Stimulated activated CD4-positive, alpha-beta T cell treated with anti-CD3 and anti-CD28 coated beads, Interleukin-1b, Interleukin-23, amount 100 ng/mL, for 1 hour (primary cell): ENCODE measurements at places on chromosomes 5 and 9.

DNA sequence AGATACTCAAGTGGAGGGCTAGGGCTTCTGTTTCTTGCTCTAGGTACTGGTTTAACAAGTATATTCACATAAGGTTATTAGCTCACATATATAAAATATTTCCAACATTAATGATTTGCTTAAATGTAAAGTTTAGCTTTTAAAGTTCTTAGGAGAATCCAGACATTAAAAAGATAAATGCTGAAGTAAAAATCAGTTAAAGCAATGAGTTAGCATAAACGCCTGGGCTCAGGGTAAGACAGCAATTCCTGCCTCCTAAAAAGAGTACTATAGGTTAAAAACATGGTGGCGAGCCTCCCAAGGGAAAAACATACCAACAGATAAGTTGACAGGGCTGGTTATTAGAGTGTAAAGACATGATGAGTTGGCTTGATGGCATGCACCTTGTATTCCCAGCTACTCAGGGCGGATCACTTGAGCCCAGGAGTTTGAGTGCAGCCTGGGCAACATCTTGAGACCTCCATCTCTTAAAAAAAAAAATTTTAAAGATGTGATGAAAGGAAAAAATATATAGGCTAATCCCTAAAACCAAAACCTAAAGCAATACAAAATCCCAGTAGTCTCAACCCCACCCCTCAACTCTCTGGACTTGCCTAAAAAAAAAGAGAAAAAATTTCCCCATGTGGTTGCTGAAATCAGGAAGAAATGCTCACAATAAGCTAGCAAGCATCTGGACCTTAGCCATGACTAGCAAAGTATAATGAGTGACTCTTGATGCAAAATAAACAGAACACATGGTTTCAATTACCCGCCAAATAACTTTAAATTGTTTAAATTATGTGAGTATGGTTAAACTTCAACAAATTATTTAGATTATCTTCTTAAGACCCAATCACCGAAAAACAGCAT lies 3.6 kb downstream of the GOLPH3 start:
- no peak for DNase-seq

GRCh38 chr9:136229096-136230065 lies 16.2 kb downstream of the QSOX2 start:
- no peak for DNase-seq

DNA sequence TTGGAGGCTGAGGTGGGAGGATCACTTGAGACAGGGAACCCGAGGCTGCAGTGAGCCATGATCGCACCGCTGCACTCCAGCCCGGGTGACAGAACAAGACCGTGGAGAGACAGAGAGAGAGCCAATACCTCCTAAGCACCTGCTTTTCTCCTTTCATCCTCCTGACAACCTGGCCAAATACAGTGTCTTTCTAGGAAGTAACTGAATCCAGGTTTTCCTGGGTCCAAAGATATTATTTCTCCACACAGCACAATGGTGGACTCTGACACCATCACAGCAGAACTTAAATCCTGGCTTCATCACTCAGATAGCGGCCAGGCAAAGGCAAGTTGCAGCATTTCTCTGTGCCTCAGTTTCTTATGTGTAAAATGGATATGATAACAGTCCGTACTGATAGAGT lies 21.9 kb downstream of the DUSP1 start:
- DNase-seq, result no peak

DNA sequence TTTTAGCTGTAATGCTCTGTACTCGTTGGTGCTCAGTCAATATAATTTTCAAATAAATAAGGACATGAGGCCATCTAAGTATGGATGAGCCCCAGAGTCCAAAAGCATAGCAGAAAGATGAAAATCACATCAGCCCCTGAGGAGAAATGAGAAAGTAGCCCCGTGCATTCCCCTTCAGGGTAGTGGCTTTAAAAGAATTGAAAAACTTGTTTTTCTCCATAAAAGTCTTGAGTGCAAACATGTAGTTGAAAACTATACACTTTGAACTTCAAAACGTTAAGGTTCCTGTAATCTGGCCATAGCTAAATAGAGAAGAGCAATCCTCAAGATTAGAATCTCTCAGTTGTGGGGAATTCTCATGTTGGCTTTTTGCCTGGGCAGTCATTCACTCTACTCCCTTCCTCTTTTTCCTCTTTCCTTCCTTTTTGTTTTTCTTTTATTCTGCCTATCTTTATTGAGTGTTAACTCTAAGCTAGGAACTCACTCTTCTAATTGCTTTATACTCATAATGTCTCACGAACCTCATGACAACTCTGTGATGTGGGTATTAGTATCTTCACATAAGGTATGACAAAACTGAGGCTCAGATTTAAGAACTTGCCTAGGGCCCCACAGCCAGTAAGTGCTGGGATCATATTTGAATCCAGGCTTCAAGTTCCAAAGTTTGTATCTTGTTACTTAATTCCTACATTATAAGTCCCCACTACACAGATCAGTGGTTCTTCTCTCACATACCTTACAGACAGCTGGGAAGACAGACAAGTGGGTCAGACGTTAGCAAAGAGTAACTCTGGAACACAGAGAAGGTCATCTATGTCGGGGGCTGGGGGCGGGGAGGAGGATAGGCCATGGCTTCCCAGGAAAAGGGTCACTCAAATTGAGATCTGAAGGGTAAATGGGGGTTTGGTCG lies 46.4 kb upstream of the ABCA1 start:
- no peak for DNase-seq

- DNase-seq, result no peak
These were observed 16.8 kb downstream of the MGAT1 start for GRCh38 chr5:180785794-180786221.

DNA sequence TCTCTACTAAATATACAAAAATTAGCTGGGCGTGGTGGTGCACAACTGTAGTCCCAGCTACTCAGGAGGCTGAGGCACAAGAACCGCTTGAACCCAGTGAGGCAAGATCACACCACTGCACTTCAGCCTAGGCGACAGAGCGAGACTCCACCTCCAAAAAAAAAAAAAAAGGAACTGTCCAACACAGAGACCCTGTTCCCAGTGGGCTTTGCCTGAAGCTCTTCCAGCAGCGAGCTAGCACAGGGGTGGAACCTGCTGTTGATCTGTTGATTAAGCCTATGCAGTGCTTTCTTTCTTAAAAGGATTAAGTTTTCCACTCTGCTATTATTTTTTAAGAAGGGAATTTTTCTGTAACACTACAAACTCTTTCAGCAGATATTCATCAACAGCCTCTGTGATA lies 171.0 kb upstream of the TUT7 start:
- DNase-seq, result no peak

DNA sequence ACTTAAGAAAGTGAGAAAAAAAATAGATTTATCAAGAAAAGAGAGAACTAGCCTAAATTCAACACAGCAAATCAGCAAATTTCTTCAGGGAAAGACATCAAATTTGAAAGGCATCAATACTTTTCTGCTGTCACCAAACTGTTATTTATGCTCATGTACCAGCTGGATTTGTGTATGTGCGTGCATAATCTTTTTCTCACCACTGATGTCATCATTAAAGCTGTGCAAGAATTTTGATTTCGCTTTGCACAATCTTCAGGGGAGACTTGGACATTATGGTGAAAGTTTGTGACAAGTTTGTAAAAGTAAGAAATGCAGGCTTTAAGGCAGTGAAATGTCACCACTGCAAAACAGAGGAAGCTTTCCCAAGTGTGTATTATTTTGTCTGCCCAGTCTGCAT lies 215.4 kb downstream of the SLF1 start:
- DNase-seq, result no peak

DNA sequence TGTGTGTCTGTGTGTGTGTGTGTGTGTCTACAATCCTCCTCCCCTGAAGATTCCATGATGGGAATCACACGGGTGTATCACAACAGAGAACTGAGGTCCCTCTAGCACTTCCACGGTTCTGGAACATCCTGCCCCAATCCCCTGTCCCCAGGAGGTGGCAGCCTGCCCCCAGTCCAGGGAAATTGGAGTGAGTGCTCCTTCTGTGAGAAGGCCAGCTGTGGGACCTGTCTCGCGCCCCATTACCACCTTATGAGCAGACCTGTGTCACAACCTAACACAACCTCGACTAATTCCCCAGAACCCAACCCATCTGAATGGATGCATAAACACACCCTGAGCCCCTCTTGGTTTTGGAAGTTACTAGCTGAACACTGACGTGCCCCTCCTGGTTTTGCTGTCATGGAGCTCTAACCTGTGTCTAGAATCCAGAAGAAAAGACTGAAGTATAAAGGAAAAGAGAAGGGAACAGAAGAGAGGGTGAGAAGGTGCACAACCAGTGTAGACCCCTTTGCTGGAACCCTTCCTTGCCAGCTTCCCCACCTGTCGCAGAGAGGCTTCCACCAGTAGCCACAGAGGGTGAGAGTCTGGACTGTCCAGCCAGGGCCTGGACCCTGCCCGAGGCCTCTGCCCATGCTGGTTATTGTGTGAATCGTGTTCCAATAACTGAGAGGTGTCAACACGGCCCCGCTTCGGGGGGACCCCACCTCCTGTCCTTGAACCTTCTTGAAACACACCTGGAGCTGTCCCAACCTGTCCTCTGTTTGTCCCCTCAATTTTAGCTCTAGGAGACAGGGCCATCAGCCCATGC lies 3.4 kb downstream of the BTNL9 start:
- no peak for DNase-seq

DNA sequence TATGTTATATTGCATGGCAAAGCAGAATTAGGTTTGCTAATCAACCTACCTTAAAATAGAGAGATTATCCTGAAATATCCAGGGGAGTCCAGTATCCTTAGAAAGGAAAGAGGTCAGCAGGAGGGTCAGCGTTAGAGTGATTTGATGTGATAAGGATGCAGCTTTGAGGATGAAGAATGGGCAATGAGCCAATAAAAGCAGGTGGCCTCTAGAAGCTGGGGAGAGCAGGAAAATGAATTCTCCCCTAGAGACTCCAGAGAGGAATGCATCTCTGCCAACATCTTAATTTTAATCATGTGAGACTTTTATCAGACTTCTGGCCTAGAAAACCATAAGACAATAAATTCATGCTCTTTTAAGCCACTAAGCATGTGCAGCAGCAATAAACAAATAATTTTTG lies 65.7 kb upstream of the SYK start:
- no peak for DNase-seq

GRCh38 chr9:2228132-2228531 lies 213.0 kb downstream of the SMARCA2 start:
- no peak for DNase-seq

DNA sequence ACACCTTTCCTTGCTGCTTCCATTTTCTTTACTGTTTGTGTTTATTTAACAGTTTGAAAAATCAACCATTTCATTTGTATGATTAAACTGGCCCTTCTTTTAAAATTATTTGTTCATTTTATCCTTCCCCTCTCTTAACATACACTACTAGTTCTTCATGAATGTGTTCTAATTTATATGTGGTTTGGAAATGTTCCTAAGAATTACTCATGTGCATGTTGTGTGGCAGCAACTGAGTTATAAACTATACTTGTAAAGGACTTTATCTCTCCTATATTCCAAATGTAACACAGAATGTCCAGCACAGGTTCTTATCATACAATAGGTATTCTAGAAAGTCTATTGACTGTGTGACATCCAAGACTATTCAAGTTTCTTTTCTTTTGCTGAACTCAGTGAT lies 358.2 kb upstream of the MEF2C start:
- no peak for DNase-seq

- DNase-seq, result no peak
These were observed 41.9 kb upstream of the PPP2R2B start for GRCh38 chr5:146920351-146920881.

DNA sequence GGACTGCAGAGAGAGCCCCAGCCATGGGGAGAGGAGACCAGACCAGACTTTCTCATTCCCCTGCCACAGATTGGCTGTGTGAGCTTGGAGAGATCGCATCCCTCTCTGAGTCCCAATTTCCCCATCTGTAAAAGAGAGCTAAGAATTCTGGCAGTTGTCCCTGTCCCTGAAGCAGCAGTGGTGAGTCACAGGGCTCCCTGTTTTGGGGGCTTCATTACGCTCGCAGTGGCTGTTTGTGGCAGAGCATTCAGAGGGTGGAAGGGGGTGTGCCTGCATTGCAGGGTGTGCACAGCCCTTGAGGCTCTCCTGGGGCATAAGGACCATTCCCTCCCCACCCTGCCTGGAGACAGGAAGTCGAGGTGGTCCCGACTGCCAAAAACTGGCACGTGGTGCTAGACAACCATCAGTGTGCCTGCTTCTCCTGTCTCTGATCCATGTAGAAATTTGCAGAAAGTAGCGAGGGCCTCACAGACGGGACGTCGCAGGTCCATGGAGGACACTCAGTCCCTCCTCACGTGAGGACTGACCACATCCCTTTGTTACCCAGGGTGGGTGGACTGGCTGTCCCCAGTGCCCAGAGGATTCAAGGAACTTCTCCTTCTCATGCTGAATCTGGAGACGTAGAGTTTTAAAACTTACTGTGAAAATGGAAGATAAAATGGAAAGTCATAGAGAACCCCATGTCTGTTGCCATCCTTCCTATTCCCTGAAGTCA lies 35.3 kb downstream of the HRH2 start:
- no peak for DNase-seq

- DNase-seq, result no peak
These were observed 37.7 kb downstream of the TNC start for GRCh38 chr9:115080242-115080641.
